ENCODE measurements at places on chromosomes 16 and 17.
A peak's percentile ranks its signal among the peaks of the same experiment; 100 is the strongest.

GRCh38 chr17:6075050-6075449 is 4.9 kb downstream of the WSCD1 start:
- DNase-seq, result no peak

DNA sequence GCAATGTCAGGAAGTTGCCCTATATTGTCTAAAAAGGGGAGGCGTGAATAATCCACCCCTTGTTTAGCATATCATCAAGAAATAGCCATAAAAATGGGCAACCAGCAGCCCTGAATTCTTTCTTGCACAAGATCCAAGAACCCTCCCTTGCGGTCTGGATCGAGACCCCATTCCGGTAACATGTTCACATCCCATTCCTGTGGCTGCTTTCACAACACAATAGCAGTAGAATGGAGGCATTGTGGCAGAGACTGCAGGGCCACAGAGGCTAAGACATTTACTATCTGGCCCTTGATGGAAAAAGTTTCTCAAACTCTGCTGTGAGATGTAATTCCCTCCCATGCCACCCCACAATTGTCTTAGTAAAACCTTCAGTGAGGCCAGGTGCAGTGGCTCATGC is 73.2 kb downstream of the RMI2 start:
- DNase-seq, result no peak

DNA sequence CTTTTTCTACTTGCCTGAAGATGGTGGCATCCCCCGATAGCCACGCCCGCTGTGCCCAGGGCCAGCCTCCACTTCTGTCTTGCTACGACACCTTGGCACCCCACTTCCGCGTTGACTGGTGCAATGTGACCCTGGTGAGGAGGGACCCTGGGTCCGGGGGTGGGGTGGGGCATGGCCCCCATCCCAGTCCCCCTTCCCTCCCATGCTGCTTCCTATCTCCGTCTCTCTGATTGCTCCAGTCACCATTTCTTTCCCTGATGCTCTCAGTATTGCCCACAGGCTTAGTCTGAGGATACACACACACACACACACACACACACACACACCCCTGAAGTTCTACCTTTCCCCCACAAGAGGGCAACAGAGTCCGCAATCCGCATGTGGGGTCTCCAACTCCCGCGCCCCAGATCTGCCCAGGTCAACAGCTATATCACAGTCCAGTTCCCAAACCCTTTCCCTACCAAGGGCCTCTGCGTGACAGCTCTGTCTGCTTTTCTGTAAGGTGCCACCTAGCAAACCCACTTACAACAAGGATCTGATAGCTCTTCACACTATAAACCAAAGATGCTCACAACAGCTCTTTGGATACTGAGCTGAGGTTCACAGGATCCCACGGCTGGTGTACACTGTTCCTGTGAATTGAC is 3.4 kb downstream of the SGCA start:
- DNase-seq, result peak; percentile 35

DNA sequence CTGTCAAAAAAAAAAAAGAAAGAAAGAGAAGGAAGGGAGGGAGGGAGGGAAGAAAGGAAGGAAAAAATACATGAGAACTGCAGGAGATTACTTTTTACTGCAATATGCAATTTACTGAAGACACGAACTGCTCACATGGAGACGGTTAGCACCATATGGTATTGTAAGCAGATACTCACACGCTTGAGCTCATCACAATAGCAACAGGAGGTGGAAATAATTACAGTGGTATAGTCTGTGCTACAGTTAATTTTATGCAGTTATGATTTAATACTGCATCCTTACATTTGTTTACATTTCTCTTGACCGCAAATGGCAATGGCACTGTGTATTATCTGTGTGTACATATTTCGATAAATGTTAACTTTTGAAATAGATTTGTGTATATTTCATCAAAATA is 21.4 kb upstream of the SLC46A1 start:
- no peak for DNase-seq

DNA sequence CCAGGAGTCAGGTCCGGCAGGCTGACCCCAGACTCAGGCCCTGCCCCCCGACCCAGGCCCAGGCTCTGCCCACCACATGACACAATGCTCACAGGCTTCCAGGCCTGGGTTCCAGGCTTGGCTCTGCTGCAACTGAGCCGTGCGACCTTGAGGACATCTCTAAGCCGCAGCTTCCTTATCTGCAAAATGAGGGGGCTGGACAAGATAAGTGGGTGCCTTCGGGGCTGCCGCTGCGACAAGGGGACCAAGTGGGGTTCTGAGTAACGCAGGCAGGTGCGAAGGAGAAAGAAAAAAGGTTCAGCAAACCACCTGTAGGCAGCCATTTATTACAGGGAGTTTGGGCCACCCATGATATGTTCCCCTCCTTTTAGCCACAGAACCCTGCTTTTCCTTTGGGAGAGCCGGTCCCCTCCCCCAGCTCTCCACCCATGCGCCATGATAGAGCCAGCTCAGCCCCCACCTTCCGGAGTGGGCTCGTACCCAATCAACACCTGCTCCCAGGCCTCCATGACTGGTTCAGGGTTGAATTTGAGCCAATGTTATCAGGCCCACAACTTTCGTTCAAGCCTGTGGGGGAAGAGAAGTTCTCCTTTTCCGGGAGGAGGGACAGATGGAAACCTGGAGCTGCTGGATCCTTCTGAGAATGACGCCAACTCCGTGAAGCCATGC is 38.2 kb downstream of the RTN4RL1 start:
- DNase-seq, result no peak

DNA sequence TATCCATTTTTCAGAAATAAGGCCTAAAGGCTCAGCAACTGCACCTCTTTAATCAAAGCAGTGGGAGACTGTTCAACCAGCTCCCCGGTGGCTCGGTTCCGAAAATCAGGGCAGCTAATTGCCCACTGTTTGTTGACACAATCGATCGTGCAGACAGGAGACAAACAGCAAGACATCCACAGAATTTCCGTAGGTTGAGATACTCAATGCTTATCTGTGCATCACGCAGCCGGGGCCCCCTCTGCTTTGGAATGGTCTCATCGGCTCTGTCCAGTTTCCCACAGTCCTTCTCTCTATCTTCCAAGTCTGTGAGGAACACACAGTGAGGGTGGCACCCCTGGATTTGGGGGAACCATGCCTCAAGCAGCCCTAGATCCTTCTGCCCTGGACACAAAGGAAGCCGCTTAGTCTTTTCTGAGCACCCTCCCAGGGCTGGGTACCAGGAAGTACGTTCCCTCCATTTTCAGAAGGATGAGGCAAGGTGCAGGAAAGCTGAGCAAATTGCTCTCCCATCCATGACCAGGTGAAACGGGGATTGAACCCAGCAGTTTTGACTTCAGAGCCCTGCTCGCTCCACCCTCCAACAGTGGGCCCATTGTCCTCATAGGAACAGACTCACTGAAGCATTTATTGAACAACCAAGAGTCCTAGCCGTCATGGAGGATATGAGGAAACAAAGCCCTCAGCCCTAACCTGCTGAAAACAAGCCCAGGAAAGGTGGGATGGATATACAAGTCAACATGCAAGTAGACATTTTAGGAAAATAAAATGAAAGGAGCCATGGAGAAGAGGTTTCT is 70.7 kb downstream of the C16orf95 start:
- no peak for DNase-seq

DNA sequence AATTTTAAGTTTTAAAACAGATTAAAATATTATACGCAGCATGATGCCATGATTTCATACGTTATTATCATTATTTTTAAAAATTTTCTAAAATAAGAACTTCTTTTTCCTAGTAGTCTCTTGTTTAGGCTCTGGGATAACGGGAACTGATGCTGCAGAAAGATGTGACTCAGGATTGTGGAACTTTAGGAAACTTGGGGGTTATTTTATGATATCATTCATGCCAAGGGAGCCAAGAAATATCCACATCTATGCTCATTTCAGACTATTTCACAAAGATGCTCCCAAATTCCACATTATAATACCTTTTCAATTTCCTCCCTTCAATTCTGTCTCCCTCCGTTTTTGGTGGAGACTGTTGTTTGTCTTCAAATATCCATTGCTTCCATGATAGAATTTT is 236.4 kb downstream of the HS3ST3A1 start:
- DNase-seq, result no peak

GRCh38 chr16:88727871-88728270 is 21.6 kb downstream of the CTU2 start:
- DNase-seq, result no peak

GRCh38 chr17:2562162-2562858 is 31.1 kb upstream of the PAFAH1B1 start:
- no peak for DNase-seq

- no peak for DNase-seq
These were observed 14.1 kb upstream of the SLFN11 start for GRCh38 chr17:35387496-35387895.

GRCh38 chr17:67746704-67747571 is 29.2 kb downstream of the NOL11 start:
- DNase-seq, result no peak

GRCh38 chr17:62405451-62405850 is 18.2 kb upstream of the METTL2A start:
- DNase-seq, result no peak

- DNase-seq, result no peak
These were observed 4.6 kb upstream of the STARD3 start for GRCh38 chr17:39632153-39632941.

Measured in stimulated activated CD8-positive, alpha-beta memory T cell treated with anti-CD3 and anti-CD28 coated beads, Interleukin-4, amount 100 ng/mL, for 4 hours (primary cell).